Left ventricle myocardium inferior (tissue), 1 donor: ENCODE measurements at places on chromosomes 4 and X. TPM values are rescaled to one million over a fixed set of nuclear protein-coding genes. Genes with fewer than 3 reads are reported as not detected.

- H3K36me3 ChIP-seq: no peaks in the 10 kb centered on the region
- no peaks in the 10 kb centered on the region for H3K27me3 ChIP-seq
- DNase-seq: no peak
- H3K4me1 ChIP-seq: no peaks in the 10 kb centered on the region
- H3K4me3 ChIP-seq: no peak overlapping the region
These were observed 39.3 kb downstream of the SH3KBP1 start for GRCh38 chrX:19848110-19848509.

- peaks cover 75% of the 10 kb centered on the region for H3K4me1 ChIP-seq
- no peaks in the 10 kb centered on the region for H3K36me3 ChIP-seq
- H3K27me3 ChIP-seq: no peaks in the 10 kb centered on the region
- DNase-seq: no peak
- peak overlapping the region; percentile 98 for H3K27ac ChIP-seq
These were observed 1.7 kb downstream of the SLAIN2 start for GRCh38 chr4:48343035-48343434.

DNA sequence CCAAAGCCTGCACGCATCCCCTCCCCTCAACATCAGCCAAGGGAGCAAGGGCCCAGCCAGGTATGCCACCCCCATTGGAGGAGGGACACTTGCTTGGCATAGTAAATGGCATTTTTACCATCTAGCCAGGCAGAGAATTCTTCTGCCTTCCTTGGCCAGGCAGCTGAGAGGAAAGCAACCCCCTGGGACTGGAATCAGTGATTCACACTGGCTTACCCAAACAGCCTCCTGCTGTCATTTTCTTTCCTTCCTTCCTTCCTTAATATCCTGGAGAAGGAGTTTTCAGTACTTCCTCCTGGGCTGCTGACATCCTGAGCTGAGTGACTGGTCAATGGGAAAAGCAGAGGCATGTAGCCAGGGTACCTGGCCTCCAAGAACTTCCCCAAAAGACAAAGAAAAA, 28.6 kb upstream of the KIAA1210 start:
- H3K27ac ChIP-seq: no peak overlapping the region
- H3K27me3 ChIP-seq: no peaks in the 10 kb centered on the region
- no peak overlapping the region for H3K4me3 ChIP-seq
- H3K36me3 ChIP-seq: no peaks in the 10 kb centered on the region
- H3K4me1 ChIP-seq: no peaks in the 10 kb centered on the region

DNA sequence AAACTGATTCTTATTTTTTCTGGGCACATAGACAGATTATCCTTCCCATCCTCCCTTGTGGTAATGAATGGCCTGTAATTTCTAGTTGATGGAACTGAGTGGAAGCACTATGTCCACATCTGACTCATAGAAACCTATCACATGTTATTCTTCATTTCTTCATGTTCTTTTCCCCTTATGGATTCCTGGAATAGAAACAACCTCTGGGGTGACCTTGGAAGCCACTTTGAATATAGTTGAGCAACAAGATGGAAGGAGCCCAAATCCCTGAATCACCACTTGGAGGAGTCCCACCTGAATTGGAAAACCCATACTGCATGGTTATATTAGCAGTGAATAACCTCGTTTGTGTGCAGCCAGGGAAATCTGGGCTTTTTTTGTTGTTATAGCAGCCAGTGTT, 137.8 kb downstream of the MID1IP1 start:
- H3K4me3 ChIP-seq: no peak overlapping the region
- H3K27me3 ChIP-seq: no peaks in the 10 kb centered on the region
- H3K4me1 ChIP-seq: peaks cover 5% of the 10 kb centered on the region
- H3K27ac ChIP-seq: no peak overlapping the region

CD38 gene
- total RNA-seq: 1.5 TPM

SPANXC gene
- not detected for total RNA-seq

FAM9C gene
- total RNA-seq: not detected
